ENCODE measurements at places on chromosomes 12 and 14. TPM values are rescaled to one million over a fixed set of nuclear protein-coding genes. Genes with fewer than 3 reads are reported as not detected.

LALBA gene
- not detected for total RNA-seq

KERA gene
- total RNA-seq: not detected

INTS13 gene
- total RNA-seq: 21.8 TPM

TAS2R10 gene
- total RNA-seq: 0.32 TPM

MTERF2 gene
- total RNA-seq: 14.2 TPM

KCNC2 gene
- total RNA-seq: not detected

FAM177A1 gene
- total RNA-seq: 58.4 TPM

CACNA2D4 gene
- total RNA-seq: 8.8 TPM

MGST1 gene
- 1,962 TPM for total RNA-seq

HEBP1 gene
- total RNA-seq: 83.8 TPM

CCDC184 gene
- total RNA-seq: 0.35 TPM

TOMM20L gene
- total RNA-seq: not detected

RNF34 gene
- total RNA-seq: 26.3 TPM

SLC4A8 gene
- total RNA-seq: 0.90 TPM

CSRNP2 gene
- total RNA-seq: 33.6 TPM

KDM2B gene
- total RNA-seq: 17.2 TPM

AQP6 gene
- not detected for total RNA-seq

KCNH5 gene
- not detected for total RNA-seq

LRRC43 gene
- total RNA-seq: 1.1 TPM

ARHGAP9 gene
- total RNA-seq: 26.5 TPM

ABCD2 gene
- 26.0 TPM for total RNA-seq

CPNE6 gene
- not detected for total RNA-seq

TSPAN9 gene
- 36.9 TPM for total RNA-seq

SIX4 gene
- 1.9 TPM for total RNA-seq

MIP gene
- total RNA-seq: not detected

KCNJ8 gene
- 16.5 TPM for total RNA-seq

GSC gene
- total RNA-seq: 1.7 TPM

TBC1D30 gene
- 5.9 TPM for total RNA-seq

BHLHE41 gene
- total RNA-seq: 21.0 TPM

ZDHHC22 gene
- not detected for total RNA-seq

SLC38A4 gene
- total RNA-seq: 0.45 TPM

TAOK3 gene
- total RNA-seq: 42.9 TPM

ABHD12B gene
- not detected for total RNA-seq

CCND2 gene
- 93.0 TPM for total RNA-seq

PTCSC3 gene
- total RNA-seq: not detected

SLC5A8 gene
- total RNA-seq: not detected

EFCAB11 gene
- total RNA-seq: 6.1 TPM

ALKBH1 gene
- total RNA-seq: 9.2 TPM

SLC24A4 gene
- total RNA-seq: 0.77 TPM
